ENCODE measurements at places on chromosomes 13 and 19.

DNA sequence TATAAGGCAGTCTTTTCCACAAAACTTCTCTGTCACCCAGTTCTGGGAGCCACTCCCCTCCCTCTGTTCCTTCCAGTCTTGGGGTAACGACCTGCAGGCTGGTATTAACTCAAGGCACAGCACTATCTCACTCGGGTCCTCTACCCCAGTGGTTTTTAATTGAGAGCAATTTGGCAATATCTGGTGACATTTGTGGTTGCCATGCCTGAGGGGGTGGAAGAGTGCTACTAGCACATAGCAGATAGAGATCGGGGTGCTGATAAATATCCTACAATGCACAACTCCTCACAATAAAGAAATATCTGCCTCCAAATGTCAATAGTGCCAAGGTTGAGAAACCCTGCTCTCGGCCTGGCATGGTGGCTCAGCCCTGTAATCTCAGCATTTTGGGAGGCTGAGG lies 117.7 kb upstream of the ABCC4 start:
- no peak for DNase-seq

DNA sequence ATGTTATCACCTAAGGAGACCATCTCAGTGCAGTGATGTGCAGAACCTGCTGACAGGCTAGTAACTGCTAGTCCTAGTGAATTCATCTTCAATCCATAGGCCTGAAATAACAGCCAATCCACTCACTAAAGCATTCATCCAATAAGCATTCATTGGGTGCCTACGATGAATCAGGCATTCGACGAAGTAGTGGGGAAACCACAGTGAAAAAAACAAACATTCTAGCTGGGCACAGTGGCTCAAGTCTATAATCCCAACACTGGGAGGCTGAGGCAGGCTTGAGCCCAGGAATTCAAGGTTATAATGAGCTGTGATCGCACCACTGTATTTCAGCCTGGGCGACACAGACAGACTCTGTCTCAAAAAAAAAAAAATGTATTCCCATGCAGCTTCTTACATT lies 135.6 kb downstream of the RNF17 start:
- no peak for DNase-seq

GRCh38 chr13:54536112-54536511 lies 1507.5 kb downstream of the OLFM4 start:
- no peak for DNase-seq

DNA sequence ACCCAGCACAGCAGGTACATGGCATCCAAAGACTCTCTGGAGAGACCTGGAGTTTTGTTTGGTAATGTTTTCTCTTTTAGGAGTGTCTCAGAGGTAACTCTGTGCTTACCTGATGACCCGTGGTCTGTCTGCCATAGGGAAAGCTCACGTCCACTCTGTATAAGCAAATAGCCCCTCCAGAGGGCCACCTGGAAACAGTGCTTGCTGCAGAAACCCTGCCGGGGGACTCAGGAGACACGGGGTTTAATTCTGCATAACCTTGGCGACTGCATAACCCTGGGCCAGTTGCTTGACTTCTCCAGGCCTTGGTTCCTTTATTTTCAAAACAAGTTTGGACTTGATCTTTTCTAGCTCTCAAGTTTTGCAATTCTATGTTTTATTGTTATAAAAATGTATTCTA lies 187.2 kb upstream of the SOX1 start:
- DNase-seq = no peak

- no peak for DNase-seq
Measured at GRCh38 chr19:28393574-28394336, 819.2 kb downstream of the UQCRFS1 start.

GRCh38 chr13:101529422-101529821 lies 76.9 kb downstream of the ITGBL1 start:
- DNase-seq = no peak

GRCh38 chr19:1394252-1395193 lies 6.8 kb downstream of the GAMT start:
- no peak for DNase-seq

GRCh38 chr19:12868540-12869112 lies 12.6 kb downstream of the DNASE2 start:
- no peak for DNase-seq

DNA sequence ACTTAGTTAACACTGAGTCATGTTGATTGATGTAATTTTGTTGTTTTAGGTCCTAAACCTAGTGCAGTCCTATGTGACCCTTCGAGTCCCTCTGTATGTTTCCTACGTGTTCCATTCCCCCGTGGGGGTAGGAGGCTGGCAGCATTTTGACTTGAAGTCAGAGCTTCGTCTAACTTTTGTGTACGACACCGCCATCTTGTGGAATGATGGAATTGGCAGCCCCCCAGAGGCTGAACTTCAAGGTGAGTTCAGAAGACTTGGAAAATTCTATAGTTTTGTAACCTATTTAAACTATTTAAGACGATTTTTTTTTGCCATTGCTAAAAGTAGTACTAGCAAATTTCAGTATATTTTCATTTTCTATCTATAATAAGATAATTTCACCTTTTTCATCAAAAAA lies 117.9 kb downstream of the STOML3 start:
- no peak for DNase-seq
